ENCODE measurements at places on chromosomes 11 and 22. TPM values are rescaled to one million over a fixed set of nuclear protein-coding genes. Genes with fewer than 3 reads are reported as not detected.

KDM4D gene
- 0.65 TPM for total RNA-seq

- DNase-seq, result no peak
These were observed 22.6 kb upstream of the CCDC134 start for GRCh38 chr22:41777749-41778425.

PLAAT2 gene
- total RNA-seq, result 0.14 TPM

DNA sequence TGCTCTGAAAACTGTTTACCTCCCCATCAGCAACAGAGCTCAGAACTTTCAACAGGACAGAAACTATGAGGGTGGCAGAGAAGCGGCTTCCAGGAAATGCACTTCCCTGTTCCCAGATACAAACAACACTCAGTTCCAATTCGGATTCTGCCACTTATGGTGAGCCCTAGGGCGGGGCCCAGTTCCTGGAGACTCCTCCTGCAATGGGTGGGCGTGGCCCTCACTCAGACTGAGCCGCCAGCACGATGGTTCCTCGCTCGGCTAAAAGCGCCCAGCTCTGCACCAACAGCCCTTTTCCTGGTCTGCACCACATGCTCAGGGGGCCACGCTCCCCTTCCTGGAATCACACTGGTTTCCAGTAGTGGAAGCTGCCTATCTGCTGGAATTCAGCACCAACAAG, 314.1 kb downstream of the CTTN start:
- no peak for DNase-seq

DNA sequence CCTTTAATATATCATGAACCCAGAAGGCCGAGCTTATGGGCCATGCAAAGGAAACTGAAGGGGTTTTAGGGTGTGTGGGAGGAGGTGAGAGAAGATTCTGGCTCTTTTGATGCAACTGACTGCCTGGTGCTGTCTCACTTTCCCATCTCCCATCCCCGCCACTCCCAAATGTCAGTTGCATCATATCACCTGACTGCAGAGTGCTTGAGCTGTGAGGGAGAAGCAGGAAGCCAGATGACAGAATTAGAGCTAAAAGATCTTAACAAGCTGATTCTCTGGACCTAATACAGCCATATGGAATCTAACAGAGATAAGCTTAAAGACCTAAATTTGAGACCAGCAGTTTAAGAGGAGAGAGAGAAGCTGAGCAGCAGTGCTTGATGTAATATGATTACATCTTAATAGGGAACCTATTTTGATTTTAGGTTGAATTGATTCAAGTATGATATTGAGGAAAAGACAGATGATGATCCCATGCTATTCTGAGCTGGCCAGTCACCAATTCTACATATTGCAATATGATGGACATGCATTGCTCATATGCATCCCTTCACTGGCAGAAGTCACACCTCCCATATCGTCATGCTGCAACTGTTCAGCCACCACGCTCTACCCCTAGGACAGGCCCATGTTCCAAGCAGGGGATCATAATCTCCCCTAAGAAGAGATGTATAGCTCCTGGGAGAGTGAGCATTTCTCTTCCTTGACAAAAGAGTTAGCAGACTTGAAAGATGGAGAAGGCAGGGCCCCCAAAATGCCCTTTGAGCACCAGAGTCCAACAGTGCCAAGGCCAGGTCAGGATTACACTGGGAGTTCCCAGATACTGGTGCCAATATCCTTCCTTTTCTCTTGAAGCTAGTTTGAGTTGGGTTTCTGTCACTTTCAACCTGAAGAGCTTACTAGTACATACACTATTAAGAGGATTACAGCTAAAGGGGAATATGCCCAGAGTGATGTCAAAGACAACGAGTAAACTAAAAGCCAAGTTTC, 44.9 kb downstream of the PLEKHA7 start:
- DNase-seq, result no peak

DNA sequence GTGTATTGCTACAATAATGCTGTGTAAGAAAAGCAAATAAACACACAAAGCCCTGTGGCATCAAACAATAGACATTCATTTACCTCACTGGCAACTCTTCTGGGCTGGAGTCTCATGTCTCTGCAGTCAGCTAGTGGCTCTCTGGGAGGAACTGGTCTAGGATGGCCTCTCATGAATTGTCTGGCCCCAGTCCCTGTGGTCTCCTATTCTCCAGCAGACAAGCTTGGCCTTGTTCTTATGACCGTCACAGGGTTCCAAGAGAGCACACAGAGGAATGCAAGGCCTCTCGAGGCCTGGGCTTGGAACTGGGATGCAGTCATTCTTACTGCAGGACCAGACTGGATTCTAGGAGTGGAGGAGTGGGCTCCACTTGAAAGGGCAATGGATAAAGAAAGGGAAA, 141.2 kb upstream of the NTM start:
- DNase-seq, result no peak

ROBO3 gene
- total RNA-seq, result 17.2 TPM

GRCh38 chr11:126338346-126339055, 17.0 kb upstream of the ST3GAL4 start:
- no peak for DNase-seq

DNA sequence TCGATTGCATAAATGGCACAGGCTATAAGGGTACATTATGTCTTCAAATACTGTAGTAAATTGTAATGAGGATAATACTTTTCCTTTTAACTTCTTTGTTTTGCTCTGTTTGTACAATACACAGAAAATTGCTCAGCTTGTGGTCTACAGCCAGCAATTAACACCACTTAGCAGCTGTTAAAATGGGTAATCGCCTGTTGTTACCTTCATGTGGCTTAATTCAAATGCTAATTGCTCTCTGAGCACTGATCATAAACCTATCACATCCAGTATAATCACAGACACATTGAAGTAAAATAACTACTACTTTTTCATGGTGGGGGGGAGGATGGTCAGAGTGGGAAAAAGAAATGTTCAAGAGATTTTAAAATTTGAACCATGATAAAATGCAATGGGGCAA, 1164.1 kb upstream of the CNTN5 start:
- no peak for DNase-seq

- DNase-seq, result peak; percentile 18
These were observed 157.0 kb downstream of the BRD1 start for GRCh38 chr22:49670456-49671330.

DNA sequence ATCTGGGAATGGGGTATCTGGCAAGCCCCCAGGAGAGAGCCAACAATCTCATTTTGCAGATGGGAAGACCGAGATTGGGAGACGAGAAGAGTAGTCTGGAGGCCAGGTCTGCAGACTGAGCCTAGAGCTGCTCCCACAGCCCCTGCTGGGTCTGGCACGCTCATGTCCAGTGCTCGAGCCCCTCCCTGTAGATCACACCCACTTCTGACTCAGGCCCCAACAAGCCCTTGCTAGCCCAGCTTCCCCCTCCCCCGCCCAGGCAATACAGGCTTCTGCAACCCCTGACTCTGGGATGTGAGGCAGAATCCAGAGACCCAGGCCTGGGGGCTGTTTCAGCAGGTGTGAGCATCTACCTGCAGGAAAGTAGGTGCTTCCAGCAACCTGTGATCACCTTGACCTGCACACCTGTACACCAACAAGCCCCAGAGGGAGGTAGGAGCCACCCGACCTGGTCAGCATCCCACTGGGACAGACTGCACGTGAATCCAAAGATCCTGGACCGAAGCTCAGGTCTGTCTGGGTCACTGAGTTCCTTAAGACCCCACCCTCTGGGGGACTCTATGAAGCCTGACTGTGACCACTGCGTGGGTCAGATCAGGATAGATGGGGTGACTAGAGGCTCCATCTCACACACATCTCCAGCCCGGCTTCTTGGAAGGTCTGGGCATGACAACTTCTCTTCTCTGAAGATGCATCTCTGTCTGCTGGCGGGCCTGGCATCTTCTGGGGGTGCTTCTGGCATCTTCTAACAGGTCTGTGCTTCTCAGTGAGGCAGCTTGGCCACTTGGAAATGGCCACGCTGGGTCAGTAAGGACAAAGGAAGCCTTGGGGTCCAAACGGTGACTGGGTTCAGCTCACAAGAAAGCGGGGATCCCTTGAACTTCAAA, 29.3 kb downstream of the LINC01488 start:
- DNase-seq, result no peak

- DNase-seq, result no peak
These were observed 5.5 kb upstream of the CXCR5 start for GRCh38 chr11:118878163-118878563.

KCNJ11 gene
- total RNA-seq, result 0.65 TPM

DNA sequence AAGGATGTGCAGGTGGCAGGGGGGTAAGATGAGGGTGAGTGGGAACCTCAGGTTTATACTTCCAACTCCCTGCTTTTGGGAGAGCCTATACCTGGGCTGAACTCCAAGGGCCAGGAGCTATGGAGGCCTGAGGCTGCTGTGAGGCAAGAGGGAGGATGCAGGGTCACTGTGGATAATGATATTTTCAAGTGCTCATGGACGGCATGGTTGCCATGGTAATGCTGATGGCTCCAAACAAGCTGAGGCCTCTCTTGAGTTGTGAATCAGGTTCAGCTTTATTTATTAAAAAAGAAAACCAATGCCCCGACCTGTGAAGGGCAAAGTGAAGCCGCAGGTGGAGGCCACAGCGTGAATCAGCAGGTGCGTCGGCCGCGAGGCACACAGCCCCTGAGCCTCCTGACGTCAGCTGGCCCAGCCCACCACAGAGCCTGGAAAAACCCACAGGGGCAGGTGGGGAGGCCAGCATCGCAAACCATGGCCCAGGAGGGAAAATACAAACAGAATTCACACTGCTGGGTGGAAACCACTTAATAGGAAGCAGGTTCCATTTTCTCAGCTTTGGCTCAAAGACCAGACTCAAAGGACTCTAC, 17.4 kb upstream of the CREB3L1 start:
- no peak for DNase-seq

PDGFB gene
- total RNA-seq, result 75.7 TPM

- peak; percentile 51 for DNase-seq
These were observed 434 bp downstream of the BANF1 start for GRCh38 chr11:66002648-66003225.

- DNase-seq, result peak; percentile 24
These were observed 16.5 kb downstream of the BRD1 start for GRCh38 chr22:49811020-49811791.

DNA sequence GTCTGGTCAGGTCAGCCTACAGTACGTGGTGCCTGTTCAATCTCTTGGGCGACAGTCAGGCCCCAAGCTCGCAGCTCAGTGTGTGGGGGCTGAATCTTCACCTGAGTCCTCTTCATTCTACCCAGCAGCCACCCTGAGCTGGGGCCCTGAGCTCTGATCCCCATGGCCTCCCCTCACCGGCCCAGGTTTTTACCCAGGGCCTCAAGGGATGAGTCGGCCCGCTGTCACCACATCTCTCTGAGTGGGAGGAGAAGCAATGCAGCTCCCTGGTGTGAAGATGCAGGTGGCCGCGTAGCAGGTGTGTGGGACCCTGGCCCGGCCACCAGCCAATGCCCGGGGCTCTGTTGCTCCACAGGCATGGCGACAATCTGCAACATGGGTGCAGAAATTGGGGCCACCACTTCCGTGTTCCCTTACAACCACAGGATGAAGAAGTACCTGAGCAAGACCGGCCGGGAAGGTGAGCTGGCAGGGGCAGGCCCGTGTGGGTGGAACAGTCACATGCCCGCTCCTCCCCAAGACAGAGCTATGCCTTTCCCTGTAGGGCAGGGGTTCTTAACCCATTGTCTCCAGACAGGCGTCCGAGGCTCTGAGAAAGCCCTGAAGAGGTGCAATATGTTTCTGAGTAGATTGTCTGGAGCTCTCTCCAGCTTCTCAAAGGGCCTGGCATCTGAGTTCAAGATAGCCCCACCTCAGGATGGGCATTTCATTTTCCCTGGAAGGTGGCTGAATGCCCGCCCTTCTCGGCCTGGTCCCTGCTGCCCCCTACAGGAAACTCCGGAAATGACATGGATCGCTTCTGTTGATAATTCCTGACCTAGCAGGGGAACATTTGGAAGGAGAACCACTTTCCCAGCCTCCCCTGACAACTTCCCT, 26.9 kb downstream of the POLR3H start:
- peak; percentile 77 for DNase-seq

- DNase-seq, result no peak
These were observed 283.3 kb downstream of the CASP12 start for GRCh38 chr11:104614961-104615360.

GRCh38 chr11:79110796-79111195, 330.0 kb downstream of the TENM4 start:
- no peak for DNase-seq

DNA sequence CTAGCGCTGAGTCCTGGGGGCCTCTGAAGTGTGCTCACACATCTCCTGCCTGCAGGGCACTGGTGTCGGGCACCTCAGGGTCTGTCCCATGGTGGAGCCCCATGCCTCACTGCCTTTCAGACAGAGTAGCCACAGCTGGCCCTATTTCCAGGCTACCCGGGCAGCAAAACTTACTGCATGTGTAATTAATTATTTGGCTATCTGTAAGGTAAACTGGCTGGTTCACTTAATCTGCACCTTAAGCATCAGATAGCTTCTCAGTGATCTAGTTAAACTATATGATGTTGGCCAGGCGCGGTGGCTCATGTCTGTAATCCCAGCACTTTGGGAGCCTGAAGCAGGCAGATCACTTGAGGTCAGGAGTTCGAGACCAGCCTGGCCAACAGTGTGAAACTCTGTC, 5.3 kb downstream of the PNPLA3 start:
- DNase-seq, result no peak

FDX1 gene
- total RNA-seq, result 9.1 TPM

DNA sequence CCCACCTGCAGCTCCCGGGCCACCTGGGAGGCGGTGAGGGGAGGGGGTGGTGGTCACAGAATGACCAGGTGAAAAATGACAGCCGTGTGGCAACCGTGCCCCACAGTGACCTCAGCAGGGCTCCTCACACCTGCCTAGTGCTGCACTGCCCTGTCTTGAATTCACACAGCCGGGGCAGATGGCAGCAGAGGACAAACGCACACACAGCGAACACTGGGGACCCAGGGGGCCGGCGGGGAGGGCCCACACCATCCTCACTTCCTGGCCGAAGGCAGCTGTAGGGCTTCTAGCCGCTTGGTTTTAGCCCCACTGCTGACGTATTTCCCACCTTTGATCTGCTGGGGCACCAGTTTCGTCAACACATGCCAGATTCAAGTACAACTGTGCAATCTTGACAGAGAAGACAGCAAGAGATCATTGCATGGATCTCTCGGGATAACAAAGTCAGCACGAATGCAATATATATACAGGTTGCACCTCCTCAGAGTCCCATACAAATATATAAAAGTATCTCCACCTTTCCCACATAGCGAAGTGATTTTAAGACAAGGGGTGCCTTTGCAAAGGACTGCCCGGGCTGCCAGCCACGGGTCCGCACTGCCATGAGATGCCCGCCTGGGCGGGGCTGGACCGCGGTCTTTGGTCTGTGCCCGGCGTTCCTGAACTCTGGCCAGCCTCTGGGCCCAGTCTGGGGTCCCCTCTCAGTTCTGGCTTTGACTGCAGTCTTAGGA, 26.9 kb downstream of the TRMU start:
- no peak for DNase-seq

CEP126 gene
- 0.34 TPM for total RNA-seq

MGAT3 gene
- total RNA-seq, result not detected

GRCh38 chr11:36135076-36135475, 154.1 kb downstream of the COMMD9 start:
- no peak for DNase-seq

GRCh38 chr11:47106798-47107411, 69.8 kb downstream of the ARFGAP2 start:
- DNase-seq, result no peak

GRCh38 chr11:107565219-107565937, at the start of gene ALKBH8:
Gene ALKBH8, minus strand, starts transcription at chr11:107565735. Its CDS starts 4,842 bp downstream, at chr11:107560893.
- peak; percentile 78 for DNase-seq

GRCh38 chr22:37904572-37905533, 1.2 kb upstream of the MICALL1 start:
- peak; percentile 95 for DNase-seq

GRCh38 chr22:18044548-18045271, 20.3 kb upstream of the MICAL3 start:
- DNase-seq, result no peak

GRCh38 chr11:115802641-115803040, 298.4 kb upstream of the CADM1 start:
- no peak for DNase-seq

- peak; percentile 25 for DNase-seq
These were observed 405 bp downstream of the SFI1 start for GRCh38 chr22:31496735-31497146.
